NCI-H82 (cell line): ENCODE measurements at places on chromosomes 4 and X.
A peak's percentile ranks its signal among the peaks of the same experiment; 100 is the strongest.

- no peak for DNase-seq
These were observed 92.0 kb downstream of the IRF2 start for GRCh38 chr4:184382189-184382846.

DNA sequence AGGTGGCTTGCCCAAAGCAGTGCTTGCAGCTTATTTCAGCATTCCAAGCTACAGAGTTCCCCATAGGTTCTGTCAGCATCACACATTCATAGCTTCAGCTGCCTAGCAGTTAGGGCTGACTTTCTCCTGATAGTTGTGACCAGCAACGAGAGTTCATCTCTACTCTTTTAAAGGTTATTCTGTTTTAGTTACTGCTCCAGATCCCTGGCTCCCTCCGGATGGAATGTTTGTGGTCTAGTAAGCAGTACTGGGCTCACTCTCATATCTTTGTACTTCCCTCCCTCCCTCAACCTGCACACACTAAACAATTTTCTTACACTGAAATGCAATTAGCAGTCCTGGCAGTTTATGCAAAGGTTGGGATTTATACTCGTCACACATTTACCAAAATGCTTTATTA lies 43.9 kb downstream of the PTTG2 start:
- no peak for DNase-seq

DNA sequence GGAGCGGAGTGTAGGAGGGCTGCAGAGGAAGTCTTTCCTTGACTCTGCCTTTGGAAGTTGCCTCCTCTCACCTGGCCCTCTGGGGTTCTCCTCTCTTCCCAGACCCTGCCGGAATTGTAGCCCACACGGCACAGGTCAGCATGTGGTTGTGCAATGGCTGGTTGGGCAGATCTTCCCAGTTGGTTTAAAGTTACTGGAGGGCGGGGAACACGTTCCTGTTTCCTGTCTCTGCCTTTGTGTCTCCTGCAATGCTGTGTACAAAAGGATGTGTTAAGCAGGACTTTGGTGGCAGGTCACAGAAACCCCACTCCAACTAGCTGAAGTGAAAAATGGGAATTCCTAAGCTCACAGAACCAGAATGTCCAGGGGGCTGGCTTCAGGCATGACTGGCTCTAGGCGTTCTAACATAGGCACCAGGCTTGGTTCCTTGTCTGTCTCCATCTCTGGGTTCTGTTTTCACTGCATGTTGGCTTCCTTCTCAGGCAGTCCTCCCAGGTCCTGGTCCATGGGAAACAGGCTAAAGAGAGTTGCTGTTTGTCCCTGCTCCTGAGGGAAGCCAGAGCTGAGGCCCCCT lies 19.9 kb downstream of the SORCS2 start:
- DNase-seq, result no peak

DNA sequence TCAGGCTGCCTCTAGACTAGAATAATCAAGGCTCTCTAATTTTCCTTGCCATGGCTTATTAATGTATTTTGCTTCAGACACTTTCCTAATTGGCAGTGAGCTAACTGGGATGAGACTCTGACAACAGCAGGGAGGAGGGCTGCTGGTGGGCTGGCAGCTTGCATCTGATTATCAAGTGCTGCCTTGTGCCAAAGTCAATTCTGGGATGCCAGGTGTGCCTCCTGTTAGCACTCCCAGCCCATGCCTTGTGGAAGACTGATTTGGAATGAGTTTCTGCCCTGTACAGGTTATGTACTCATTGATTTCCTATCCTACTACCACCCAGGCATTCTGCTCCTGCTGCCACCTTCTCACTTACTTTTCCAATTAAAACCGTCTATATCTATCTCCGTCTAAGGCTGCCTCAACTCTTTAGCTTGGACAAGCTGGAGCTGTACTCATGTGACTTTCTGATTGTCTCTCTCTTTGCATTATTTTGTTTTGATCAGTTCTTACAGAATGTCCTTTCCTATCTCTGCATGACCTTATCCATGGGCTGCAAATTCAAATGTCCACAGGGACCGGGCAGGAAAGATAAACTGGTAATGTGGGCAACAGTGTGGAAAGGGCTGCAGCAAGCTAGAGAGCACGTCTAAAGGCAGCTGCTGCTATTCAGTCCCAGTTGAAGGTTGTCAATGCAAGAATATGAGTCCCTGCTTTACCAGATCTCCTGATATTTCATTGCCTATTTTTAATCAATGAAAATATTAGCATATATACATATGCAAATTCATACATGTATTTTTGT lies 112.6 kb downstream of the GABRA2 start:
- DNase-seq, result peak; percentile 8

DNA sequence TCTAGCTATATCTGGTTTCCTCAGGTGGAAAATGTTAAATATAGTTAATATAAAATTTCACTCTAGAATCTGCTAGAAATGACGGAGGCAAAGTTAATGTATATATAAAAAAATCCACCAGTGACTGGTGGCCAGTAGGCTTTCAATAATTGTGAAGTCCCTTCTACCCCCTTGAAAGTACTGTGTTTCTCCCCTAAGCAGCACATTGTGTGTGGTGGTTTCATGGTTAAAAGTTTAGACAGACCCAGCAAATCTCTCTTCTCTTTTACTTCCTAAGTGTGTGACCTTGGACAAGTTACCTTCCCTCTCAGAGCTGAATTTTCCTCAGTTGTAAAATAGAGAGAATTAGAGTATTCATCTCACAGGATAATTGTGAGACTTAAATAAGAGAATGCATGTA lies 600 bp upstream of the HEPH start:
- DNase-seq, result no peak

GRCh38 chr4:61185288-61185687 lies 14.8 kb upstream of the ADGRL3 start:
- no peak for DNase-seq

GRCh38 chr4:26176598-26177149 lies 144.1 kb upstream of the RBPJ start:
- no peak for DNase-seq

- no peak for DNase-seq
These were observed 49.0 kb upstream of the HOPX start for GRCh38 chr4:56730097-56730496.

- DNase-seq, result no peak
These were observed 33.2 kb downstream of the FGFRL1 start for GRCh38 chr4:1044469-1045192.

GRCh38 chr4:136302566-136302965 lies 1229.7 kb downstream of the PCDH18 start:
- no peak for DNase-seq

GRCh38 chr4:37389967-37390580 lies 145.5 kb downstream of the NWD2 start:
- DNase-seq, result peak; percentile 66

DNA sequence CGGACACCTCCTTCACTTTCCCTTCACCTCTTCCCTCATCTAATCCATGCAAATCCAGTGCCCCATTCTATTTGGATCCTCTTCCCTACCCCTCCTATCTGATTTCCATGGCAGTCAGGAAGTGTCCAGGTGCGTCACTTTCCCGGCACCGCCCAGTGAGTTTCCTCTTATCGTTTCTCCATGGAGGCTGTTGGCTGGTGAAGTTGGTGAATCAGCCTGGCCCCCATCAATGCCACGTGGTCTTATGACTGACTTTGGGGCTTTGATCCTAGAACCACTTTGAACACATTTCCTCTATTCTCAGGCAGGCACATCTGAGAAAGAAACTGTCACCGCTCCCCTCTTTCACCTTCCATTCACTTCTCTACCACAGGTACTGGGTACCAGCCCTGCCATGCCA lies 137.8 kb downstream of the CEP135 start:
- no peak for DNase-seq

DNA sequence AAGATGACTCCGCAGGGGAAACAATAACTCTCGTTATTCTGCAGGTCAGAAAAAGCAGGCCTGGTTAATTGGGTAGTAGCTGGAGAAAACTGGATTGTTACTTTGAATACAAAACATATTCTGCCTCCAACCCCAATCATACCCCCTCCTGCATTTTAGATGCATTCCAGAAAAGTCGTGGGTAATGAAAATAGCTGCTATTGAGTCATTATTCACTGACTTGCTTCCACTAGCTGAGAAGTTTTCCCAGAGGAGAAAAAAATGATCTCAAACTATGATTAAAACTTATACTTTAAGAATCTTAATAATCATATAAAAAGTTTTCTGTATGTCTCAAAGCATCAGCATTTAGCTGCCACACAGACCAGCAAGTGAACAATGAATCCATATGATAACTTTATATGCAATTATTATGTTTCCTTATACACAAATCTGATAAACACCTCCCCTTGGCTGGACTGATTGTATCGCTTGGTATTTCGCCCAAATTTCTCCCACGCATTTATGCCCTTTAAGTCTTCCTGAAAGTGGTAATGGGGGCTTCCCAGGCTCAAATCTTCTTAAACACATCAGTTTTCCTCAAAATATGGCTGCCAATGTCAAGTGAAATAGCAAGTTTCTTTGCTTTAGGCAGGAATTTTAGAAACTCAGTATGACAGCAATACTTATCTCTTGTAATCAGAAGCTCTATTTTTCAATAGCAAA lies 181.0 kb downstream of the LDB2 start:
- DNase-seq, result no peak

- DNase-seq, result no peak
These were observed 47.9 kb upstream of the QRFPR start for GRCh38 chr4:121428721-121429120.

DNA sequence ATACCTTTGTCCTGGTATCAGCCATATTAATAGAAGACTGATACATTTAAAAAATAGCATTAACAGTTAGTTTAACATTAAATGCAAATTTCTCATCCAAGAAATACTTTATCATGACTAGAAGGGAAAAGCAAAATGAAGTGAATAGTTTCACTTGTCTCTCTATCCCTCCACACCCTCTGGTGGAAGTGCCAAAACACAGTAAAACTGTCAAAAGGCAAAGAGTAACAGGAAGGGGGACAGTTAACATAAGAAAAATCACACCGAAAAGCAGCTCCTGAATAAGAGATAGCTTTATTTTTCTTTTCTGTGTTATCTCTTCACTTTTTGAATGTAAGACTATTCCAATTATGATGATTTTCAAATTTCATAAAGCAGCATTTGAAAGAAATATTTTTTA lies 187.2 kb downstream of the FBXW7 start:
- DNase-seq, result no peak

- DNase-seq, result no peak
These were observed 46.1 kb upstream of the CENPE start for GRCh38 chr4:103244251-103244650.

GRCh38 chr4:7160439-7160838 lies 31.9 kb upstream of the SORCS2 start:
- no peak for DNase-seq

GRCh38 chrX:13397878-13398818 lies 78.3 kb upstream of the ATXN3L start:
- no peak for DNase-seq

DNA sequence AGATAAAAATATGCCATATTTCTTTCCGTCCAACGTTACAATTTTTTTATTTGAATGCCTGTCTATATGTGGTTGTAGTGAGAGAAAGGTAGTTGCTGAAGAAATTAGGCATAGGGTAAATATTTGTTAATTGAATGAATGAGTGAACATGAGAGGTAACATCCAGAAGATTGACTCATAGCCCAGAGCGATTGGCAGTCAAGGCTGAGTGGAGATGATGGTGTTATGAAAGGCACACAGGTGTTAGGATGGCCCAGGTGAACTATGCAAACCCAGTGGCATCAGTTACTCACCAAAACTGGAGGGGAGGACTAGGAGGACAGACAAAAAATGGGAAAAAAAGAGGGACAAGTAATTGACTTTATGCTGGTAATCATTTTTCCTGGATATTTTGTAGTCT lies 31.7 kb upstream of the SPRY1 start:
- no peak for DNase-seq

DNA sequence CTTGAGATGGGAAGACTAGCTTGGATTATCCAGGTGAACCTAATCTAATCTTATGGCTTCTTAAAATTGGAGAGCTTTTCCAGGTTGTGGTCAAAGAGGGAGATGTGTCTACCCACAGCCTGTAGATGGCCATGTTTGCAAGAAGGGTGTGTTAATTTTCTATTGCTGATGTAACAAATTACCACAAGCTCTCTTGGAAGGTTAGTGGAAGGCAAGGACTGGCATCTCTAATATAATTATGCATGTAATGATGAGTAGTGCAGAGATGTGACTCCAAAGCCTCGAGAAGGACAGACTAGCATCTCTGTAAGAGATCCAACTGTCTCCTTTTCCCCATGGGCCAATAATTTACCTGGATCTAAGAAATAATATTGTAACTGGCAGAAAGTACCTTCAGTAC lies 3.2 kb upstream of the ADH1B start:
- DNase-seq, result no peak

DNA sequence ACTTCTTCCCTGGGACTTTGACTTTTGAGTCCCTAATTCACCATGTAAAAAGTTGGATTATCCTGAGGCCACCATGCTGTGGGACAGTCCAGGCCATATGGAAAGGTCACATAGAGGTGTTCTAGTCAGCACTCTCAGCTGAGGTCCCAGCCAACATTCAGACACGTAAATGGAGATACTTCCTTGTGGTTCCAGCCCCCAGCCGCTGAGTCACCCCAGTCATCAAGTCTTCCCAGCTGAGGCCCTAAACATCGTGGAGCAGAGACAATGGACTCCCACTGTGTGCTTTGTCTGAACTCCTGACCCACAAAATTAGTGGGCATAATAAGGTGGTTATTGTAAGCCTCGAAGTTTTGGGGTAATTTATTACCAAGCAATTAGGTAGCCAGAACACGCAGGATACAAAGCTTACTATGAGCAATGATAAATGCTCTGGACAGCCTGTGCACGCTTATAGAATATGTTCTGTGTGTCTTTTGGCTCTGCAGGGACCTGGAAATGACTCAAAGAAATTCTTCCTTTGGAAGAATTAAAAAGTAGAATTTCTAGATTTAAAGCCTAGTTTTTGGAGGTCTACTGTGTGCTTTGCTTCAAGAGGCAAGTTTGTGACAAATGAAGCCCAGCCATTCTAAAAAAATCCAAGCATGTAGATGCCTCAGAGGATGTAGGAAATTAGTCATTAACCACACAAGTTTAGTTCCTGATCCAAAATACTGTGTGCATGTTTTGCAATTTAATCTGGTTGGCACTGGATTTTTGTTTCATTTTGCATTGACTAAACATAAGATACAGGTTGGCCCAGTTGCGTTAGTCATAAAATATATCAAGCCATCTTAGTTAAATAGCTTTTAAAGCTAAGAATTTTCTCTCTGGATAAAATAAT lies 33.2 kb upstream of the SLC9A7 start:
- no peak for DNase-seq

DNA sequence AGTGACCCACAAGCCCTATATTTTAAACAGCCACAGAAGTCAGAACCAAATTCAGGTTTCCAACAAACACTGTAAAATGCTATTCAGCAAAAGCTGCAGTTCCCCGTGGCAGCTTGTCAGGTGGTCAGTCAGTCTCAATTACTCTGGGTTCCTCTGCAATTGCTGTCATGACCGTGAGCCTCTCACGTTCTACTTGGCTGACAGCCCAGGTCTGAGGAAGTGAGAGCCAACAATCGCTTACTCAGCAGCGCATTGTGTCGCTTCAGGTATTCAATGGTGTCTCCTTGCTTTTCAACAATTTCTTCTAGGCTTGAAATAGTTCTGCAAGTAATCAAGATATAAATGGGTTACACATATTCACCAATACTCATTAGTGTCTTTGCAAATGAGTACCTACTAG lies 25.8 kb downstream of the TRIM75 start:
- DNase-seq, result no peak
